Progenitor cell of endocrine pancreas (in vitro differentiated cells): ENCODE measurements at places on chromosomes 5 and 9.

- no peak for DNase-seq
Measured at GRCh38 chr5:170481849-170482248, 22.0 kb upstream of the KCNIP1 start.

DNA sequence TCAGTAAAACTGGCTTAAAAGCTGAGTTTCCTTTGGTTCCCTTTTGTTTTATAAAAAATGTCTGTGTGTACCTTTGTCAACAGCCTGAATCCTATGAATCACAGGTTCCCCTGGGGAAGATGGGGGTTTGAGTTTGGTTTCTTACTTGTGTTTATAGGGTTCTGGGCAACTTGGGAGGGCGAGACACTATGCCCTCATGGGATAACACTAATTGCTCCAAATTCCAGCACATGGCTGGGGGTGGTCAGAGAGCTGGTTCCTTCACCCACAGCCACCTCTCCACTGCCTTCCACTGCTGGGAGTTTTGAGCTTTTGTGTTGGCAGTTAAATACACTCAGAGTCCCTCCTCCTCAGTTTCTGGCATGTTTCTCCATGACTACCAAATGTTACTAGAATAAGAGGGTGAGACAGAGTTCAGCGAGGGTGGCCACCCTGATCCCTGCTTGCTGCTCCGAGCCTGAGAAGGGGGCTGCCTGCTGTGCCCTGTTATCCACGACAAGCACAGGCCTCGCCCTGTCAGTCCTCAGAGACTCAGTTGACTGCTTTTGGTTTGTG is 83.0 kb upstream of the EPB41L4B start:
- DNase-seq: no peak

DNA sequence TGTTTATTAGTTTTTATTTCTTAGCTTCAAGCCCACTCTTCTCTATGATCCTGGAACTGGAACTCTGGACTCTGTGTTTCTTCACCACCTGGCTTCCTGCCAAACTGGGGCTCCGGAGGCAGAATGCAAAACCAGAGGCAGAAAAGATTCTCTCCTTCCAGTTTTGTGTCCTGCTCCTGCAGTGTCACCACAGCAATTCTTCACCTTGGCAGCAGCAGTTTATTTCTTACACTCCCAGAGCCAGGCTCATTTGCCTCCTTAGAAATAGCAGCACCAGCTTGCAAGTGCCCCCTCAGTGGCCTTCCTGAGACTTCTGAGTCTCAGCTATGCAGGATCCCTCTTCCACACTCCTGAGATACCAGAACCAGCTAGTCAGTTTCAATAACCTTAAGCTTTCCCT is 26.7 kb upstream of the CAMK4 start:
- no peak for DNase-seq

DNA sequence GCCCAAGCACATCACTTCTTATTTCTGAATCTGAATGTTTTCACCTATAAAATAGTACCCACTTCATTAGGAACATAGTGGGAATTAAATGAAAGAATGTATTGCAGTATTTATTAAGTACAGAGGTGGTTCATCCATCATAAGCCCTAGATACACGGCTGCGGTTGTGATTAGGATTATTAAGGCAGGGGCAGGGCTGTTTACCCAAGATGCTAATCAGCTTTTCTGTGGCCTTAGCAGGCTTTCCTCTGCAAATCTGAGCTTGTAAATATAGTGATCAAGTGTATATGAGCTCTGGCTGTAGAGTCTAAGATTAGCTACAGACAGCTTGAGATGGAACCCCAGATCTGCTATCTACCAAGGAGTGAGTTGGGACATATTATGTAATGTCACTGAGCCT is 124.1 kb upstream of the ADRA1B start:
- DNase-seq: no peak

DNA sequence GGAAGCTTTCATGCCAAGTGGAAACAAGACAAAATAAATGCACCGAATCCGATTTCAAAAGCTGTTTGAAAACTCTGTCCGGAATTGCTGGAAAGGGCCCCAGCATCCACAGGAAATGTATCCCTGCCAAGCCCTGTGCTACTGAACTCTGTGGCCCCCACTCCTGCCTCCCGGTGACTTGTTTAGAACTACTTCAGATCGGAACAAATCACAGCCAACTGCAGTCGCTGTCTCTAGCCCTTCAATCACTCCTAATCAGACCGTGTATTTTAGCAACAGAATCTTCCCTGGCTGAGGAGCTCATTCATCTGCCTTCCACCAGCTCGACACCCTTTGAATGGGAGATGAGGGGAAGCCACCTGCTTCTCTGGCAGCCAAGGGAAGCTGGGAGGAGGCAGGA is 94.1 kb downstream of the KCNIP1 start:
- no peak for DNase-seq

DNA sequence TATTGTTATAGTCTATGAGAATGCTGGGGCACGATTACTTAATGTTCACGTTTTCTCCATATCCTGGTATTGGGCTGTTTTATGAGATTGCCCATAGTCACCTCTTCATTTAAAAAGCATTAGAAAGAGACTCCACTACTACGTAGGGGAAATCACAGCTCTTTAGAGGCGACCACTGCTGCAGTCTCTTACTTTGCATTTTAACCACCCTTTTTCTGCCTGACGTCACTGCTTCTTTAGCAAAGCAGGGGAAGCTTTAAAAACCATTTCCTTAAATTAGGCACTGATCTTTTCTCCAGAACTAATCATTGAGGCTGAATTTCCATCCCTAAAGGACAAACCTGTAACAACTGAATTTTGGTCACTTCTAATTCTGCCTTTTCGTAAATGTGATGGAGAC is 38.9 kb downstream of the ZNF608 start:
- no peak for DNase-seq

- DNase-seq: no peak
Measured at GRCh38 chr5:100595152-100595811, 60.1 kb downstream of the FAM174A start.

DNA sequence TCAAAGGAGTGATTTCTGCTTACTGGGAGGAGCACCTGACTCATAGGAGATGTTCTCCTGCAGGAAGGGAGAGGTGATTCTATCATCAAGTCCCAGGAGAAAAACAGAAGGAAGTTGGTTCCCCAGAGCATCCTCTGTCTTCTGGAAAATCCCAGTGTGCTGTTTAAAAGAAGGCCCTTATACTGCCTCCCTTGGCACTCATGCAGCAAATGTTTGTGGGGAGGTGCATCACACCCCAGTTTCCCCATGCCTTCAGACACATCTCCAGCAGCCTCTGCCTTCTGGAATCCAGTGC is 63.1 kb downstream of the PPARGC1B start:
- DNase-seq: no peak

- DNase-seq: no peak
Measured at GRCh38 chr9:126743041-126743440, 61.8 kb upstream of the ZBTB43 start.

DNA sequence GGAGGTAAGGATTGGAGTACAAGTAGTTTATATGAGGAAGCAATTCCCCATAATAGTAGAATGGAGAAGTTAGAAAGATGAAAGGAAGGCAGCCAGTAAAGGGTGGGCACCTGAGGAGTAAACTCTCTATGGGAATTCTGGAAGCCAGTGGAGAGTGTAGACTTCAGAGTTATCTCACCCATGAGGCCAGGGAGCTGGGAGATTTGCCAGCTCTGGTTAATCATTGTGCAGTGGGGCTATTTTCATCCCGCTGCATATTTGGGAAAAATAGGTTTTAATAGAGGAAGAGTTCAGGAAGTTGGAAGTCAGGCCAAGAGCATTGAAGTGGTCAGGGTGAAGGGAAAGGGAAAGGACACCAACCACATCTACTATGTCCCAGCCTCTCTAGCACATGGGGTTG is 242.3 kb upstream of the BRINP1 start:
- no peak for DNase-seq

DNA sequence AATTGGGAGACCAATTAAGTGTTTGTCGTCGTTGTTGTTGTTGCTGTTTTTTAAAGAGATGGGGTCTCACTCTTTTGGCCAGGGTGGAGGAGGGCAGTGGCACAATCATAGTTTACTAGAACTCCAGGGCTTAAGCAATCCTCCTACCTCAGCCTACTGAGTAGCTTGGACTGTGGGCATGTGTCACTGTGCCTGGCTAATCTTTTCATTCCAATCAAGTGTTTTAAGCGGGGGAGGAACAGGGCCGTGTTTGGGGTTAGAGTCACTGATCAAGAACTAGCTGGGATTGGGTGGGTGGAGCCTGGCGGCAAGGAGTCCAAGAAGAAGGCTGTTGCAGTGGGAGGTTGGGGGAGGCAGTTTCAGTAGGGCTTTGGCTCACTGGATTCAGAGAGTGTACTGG is 13.8 kb downstream of the SNX30 start:
- DNase-seq: no peak

GRCh38 chr9:119639287-119639955 is 270.2 kb upstream of the BRINP1 start:
- no peak for DNase-seq

GRCh38 chr5:170115925-170116324 is 10.2 kb downstream of the FOXI1 start:
- no peak for DNase-seq

GRCh38 chr9:97176206-97176605 is 131.3 kb upstream of the CCDC180 start:
- DNase-seq: no peak

GRCh38 chr9:131942146-131942720 is 137.4 kb downstream of the MED27 start:
- DNase-seq: no peak

DNA sequence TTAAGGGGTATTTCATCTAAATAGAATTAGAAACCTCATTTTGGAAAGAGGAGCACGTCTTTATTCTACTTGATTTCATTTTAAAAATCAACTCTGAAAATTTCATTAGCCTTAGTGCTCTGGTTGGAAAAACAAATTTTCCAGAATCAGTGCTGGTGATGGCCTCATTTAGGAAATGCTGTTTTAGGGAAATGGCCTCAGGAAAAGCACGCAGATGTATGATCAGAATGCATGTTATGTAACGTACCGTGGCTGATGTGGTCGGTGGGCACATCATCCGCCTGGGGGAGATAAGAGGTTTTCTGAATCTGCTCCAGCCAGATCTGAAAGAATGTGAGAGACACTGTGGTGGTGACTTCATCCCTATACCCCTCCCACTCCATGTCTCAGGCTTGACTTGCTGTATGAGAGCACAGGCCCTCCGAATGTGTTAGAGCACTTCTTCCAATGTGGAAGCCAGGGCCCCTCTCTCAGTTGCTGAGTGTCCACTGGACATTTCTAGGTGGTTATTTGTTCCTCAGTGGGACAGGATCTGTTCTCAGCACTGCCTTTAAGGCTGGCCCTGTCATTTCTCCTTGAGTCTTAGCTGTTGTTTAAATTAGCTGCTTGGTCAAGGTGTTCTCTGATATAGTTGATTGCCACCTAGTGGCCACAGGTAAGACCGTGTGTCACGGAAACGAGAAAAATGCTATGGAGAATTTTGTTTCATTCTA is 96.5 kb downstream of the ARHGAP26 start:
- DNase-seq: peak; percentile 12

DNA sequence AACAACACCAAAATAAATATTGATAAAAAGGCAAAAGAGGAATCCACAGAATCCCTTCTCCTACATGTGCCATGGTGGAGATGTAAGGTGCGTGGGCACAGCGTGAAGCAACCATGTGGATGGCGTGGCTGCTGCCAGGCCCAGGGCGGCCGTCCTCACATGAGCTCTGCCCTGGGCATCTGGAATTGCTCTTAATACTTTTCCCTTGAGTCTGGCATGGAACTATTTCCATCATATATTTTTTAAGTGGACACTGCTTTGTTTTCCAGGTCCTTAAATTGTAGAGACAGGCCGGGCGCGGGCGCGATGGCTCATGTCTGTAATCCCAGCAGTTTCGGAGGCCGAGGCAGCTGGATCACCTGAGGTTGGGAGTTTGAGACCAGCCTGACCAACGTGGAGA is 349.3 kb downstream of the IRX1 start:
- DNase-seq: no peak

DNA sequence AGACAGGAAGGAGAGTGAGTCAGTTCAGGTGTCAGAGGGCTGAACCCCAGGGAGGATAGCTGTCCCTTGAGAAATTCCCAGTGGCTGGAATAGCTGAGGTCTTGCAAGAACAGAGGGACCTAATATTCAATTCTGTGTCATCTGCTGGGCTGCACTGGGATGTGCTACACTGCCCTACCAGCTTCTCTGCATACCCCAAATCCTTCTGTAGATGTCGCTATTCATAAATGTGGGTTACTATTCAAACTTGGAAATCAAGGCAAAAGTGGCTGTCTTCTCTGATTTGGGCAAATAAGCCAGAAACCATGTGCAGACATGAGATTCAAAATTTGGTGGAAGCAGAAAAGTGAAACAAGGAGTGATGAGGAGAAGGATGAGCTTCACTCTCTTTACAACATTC is 16.3 kb downstream of the TNFSF8 start:
- DNase-seq: no peak

DNA sequence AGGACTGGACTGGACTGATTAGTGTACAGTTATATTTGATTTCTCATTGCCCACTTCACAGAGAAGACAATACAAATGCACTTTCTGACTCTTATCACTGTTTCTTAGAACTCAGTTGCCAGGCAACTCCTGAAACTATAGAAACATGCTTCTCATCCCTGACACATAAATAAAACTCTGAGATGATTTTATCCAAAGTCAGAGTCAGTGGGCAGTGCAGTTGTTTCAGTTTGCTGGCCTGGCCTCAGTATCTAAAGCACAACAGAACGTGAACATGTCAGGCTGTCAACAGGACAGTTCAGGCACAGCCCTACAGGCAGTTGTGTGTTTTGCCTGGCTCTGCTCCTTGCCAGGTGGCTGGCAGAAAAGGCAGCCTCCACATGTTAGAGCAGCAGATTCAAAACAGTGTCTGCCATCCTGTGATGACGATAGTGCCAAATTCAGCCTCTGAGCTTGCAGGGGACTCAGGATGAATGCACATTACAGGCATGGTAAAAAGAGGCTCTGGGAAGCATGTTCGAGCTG is 65.1 kb upstream of the CCDC152 start:
- no peak for DNase-seq

- no peak for DNase-seq
Measured at GRCh38 chr9:5042661-5043178, 57.6 kb downstream of the JAK2 start.

GRCh38 chr5:45617859-45618416 is 78.2 kb downstream of the HCN1 start:
- DNase-seq: no peak

DNA sequence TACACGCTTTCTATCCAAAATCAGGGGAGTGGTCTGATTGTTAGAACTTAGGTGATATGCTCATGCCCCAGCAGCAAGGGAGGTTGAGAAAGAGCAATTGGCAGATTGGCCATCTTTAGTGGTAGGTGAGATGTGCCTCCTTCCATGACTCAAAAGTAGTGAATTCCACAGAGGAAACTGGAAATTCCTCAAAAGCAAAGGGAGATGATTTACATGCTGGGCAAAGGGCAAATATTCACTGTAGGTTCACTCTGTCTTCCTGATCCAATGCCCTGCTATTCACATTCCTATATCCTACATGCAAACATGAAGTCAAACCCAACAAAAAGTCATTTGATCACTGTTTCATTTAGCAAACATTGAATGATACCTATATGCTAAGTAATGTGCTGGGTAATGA is 130.1 kb upstream of the ZNF608 start:
- no peak for DNase-seq
